GDM1 (cell line): ENCODE measurements at places on chromosomes 2 and 18.

DNA sequence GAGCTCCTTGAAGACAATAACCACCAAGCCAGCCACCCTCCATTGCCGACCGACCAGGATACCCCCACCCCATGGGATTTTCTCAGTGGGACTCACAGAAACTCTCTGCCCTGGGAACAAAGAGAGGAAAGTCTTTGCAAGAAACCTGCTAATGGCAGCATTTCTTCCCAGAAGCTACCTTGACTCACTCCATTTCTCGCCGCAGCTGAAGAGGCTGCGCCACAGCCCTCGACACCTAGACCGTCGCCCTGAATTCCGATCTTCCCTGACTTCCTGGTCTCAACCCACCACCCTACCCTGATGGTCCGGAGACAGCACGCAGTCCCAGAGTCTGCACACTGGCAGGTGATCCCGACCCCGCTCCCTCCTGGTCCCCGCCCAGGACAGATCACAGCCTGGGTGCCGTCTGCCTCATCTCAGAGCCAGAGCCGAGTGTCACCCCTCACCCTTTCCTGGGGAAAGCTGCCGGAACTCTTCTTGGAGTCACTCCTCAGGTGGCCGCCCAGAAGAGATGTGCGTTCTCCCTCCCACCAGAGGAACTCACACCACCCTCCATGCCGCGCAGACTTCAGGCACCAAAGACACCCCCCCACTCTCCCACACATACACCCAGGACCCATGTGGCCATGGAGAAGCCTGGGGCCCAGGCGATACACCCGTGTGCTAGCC lies 24.6 kb downstream of the AQP12A start:
- DNase-seq: no peak

DNA sequence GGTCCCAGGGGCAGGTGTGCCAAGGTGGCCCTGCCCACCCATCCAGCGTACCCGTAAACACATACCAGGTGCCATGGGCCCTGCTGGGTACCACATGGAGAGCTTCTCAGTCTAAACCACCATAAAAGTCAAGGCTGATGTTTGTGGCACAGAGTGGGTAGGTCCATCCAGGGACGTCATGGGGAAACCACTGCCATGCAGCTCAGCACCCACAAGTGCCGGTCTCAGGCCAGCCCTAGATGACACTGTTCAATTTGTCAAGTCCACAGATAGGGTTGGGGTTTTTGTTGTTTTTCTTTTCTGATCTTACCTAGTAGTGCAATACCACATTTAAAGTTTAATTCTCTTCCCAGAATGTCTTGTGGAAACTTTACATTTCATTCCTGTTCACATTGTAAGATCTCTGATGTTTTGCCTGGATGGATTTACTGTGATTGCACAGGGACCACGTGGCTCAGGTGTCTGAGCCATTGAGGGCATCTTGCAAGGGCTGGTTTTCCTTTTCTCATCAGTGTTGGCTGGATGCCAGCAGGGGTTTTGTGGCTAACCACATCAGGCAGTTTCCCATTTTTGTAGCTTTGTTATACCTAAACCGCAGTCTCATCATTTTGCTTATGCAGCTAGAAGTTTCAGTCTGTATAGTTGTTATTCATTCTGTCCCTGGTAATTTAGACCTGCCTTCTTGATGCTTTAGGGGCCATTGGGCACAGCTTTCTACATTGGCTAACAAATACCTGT lies 64.7 kb downstream of the STK25 start:
- peak; percentile 53 for DNase-seq

GRCh38 chr2:42133771-42134195 lies 35.4 kb upstream of the EML4 start:
- DNase-seq: no peak

DNA sequence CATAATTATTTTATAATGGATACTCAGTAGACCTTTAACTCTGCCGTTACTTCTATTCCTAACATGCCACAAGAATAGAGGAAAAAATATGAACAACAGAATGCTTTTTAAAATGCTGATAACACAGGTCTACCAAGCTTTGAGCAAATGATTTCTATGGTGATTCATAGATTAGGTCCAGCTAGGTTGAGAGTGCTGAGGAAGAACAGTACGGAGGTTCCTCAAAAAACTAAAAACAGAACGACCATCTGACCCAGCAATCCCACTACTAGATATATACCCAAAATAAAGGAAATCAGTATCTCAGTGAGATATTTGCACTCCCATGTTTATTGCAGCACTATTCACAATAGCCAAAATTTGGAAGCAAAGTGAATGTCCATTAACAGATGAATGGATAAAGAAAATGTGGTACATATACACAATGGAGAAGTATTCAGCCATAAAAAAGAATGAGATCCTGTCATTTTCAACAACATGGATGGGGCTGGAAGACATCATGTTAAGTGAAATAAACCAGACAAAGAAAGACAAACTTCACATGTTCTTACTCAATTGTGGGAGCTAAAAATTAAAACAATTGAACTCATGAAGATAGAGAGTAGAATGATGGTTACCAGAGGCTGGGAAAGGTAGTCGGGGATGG lies 111.6 kb upstream of the SERTAD2 start:
- DNase-seq: no peak

DNA sequence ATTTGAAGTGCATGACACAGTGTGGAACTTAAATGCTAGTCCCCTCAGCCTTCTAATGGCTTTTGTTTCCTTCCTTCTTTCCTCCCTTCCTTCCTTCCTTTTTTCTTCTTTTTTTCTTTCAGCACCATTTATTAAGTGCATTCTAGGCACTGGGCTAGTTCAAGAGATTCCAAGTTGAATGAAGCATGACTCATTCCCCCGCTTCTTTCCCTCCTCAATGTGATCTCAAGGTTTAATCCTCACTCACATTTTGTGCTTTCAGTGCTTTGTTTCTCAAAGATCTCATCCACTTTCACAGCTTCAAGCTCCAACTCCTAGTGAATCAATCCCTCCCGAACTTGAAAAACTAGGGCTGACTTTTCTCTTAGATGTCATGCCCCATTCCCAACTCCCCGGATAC lies 90.1 kb downstream of the LBH start:
- DNase-seq: no peak

GRCh38 chr18:22342625-22343024 lies 75.1 kb downstream of the CTAGE1 start:
- no peak for DNase-seq

- no peak for DNase-seq
Measured at GRCh38 chr2:54247115-54247514, 8.9 kb downstream of the TSPYL6 start.

GRCh38 chr2:61055557-61055956 lies 10.1 kb upstream of the SANBR start:
- no peak for DNase-seq

- no peak for DNase-seq
Measured at GRCh38 chr2:28339516-28340175, 53.0 kb upstream of the FOSL2 start.

DNA sequence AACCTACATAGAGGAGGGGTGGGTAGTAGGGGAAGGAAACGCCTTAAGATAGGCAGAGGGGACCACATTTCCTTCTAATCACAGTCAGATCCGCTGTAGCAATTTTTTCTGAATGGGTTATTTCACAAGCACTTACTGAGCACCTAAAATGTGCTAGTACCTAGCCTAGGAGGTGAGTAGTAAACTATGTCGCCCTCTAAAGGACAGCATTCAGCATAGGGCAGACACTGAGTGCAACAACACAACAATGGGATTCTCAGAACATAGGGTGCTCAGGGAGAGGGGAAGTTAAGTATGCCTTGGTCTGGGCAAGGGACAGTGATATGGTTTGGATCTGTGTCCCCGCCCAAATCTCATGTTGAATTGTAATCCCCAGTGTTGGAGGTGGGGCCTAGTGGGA lies 166.1 kb upstream of the RAB6C start:
- peak; percentile 26 for DNase-seq

DNA sequence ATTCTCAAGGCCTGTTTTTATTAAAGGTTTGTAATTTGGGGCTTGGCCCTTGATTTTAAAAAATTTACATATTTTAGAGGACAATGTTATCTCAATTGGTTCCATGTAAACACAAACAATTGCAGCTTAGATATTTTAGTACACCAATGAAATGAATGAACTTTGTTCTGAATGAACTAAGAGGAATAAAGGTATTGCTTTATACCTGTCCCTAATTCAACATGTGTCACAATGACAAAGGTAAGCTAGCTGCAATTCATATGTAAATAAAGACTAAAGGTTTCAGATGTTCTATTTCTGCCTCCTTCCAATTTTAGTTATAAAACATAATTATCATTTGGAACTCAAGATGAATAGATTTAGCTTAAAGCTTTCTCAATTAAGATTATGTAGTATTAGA lies 11.4 kb downstream of the HOXD1 start:
- DNase-seq: no peak

DNA sequence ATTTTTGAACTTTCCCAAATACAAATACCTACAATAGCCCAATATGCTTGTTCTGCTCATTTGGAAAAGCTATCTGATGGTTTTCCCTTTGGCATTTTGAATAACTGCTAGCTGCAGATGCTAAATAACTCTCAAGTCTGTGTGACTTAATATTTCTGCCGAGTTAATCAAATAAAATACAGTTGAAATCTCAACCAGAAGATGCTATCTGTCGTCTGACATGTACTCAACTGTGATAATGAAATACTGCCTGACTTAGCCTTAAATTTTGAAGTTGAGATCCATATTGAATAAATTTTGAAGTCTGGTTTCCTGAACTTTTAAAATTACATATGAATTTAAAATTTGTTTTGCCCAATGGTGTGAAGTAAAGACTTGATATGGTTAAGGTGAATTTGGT lies 204.4 kb upstream of the MEX3C start:
- DNase-seq: no peak

DNA sequence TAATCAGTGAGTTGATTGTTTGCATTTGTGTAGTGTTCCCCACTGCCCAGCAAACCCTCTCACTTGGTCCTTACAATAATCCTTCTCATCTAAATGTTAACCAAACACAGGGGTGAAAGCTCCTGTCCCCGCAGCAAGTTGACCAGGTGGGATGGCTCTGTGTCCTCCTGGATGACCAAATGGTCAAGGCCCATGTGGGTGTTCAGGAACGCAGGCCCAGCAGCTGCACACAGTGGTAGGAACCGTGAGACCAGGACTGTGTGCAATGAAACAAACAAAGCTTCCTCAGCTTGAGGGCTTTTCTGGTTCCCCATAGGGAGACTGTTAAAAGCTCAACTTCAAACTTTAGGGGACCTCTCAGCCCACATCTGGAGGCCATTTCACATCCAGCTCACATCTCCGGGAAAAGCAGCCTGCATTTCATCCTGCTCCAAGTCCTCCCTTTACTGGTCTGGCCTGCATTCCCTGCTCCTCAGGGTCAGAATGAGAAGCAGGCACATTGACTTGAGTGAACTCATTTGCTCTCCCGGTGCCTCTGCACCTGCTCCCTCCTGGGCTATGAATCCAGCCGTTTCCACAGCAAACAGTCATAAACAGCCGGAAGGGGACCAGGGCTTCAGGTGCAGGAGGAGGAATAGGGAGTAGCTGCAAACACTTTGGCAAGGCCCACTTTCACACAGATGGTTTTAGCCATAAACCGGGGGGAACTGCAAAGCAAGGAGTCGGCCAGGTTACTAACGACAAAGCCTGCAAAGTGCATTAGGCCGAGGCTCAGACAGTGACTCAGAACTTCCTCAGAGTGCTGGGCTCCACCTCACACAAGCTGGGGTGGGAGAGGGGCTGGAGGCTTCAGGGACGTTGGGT lies 144.7 kb downstream of the CAPN13 start:
- DNase-seq: peak; percentile 10

GRCh38 chr18:44799907-44800421 lies 119.3 kb downstream of the SETBP1 start:
- DNase-seq: no peak

- DNase-seq: no peak
Measured at GRCh38 chr2:40914666-40915065, 462.8 kb upstream of the SLC8A1 start.

DNA sequence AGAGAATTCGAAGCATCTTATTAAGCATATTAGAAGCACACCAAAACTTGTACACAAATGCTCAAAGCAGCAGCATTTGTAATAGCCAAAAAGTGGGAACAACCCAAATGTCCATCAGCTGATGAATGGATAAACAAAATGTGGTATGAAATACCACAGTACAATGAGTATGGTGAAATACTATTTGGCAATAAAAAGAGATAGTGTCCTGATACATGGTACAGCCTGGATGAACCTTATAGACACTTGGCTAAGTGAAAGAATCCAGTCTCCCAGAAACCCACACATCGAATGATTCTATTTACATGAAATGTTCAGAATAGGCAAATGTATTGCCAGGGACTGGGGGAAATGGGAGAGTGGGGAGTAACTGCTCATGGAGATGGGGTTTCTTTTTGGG lies 3.0 kb downstream of the SPATA3 start:
- no peak for DNase-seq

DNA sequence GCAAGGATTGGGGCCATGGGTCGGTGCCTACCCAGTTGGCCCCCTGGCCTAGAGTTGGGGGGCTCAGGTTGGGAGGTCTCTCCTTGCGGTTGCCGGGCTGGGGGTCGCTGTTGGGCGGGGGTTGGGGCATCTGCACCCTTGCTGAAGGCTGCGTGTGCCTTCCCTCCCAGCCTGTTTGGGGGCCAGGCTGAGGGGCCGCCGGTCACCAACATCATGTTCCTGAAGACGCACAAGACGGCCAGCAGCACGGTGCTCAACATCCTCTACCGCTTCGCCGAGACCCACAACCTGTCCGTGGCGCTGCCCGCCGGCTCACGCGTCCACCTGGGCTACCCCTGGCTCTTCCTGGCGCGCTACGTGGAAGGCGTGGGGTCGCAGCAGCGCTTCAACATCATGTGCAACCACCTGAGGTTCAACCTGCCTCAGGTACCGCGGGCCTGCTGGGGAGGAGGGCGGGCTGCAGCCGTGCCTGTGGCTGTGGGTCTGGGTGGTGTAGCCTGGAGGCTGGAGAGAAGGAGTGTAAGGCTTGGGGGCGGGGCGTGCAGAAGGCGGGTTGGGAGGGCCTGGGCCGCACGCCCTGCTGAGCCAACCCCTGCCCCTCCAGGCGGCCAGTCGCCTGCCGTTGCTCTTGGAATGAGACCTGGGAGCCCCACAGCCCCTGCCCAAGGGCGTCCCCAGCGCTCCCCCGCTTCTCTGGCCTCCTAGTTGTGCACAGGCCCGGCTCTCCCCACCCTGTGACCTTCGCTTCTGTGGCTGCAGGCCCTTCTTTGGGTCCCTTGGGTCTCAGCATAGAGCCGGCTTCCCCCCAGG lies 7.2 kb upstream of the NEU4 start:
- no peak for DNase-seq

- no peak for DNase-seq
Measured at GRCh38 chr18:9273221-9273620, 61.4 kb upstream of the TWSG1 start.

- DNase-seq: no peak
Measured at GRCh38 chr2:73070643-73071359, 711 bp downstream of the SFXN5 start.

GRCh38 chr18:64851726-64852125 lies 702.8 kb upstream of the LINC00305 start:
- no peak for DNase-seq

DNA sequence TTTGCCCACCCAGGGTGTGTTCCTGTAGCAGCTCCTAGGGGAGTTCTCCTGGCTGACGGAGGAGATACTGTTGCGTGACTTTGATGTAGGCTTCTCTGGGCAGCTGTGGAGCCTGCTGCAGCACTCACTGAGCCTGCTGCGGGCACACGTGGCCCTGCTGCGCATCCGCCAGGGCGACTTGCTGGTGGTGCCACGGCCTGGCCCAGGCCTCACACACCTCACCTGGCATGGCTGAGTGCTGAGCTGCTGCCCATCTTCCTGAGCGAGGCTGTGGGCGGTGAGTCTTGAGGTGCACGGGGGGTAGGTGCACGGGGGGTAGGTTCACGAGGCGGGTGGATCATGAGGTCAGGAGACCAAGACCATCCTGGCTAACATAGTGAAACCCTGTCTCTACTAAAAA lies 191.7 kb downstream of the ANKRD36C start:
- no peak for DNase-seq

- DNase-seq: no peak
Measured at GRCh38 chr2:176099728-176100546, at the start of gene HOXD12. Gene HOXD12 (plus strand): TSS chr2:176099795. CDS start chr2:176099802, 7 bp downstream.
